C1 segment of cervical spinal cord (tissue), 14 donors: ENCODE measurements at places on chromosomes 6 and 20.

- DNase-seq = no peak
Measured at GRCh38 chr20:9578594-9578993, 64.2 kb downstream of the LAMP5 start.

- no peak for DNase-seq
Measured at GRCh38 chr20:35181731-35182130, 9.9 kb downstream of the PROCR start.

DNA sequence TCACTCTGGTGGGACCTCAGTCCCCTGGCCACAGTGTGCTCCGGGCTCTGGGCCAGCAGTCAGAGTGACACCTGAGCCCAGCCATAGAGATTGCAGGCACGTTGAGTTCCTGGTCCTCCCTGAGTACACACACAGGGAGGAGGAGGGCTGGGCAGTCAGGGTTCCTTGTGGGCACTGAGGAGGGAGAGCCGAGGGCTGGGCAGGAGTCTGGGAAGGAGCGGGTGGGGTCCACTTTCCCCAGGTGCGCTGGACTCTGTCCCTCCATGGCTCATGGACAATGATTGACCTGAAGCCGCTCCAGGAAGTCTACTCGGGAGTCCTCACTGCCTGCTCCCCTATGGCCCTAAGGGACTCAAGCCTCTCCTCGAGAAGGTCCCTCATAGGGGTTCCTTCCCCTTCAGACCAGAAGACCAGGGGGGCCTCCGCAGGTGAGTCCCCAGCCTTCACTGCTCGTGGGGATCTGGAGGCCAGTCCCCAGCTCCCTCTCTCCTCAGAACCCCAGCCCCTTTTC lies 1.1 kb downstream of the SLC44A4 start:
- DNase-seq = no peak

DNA sequence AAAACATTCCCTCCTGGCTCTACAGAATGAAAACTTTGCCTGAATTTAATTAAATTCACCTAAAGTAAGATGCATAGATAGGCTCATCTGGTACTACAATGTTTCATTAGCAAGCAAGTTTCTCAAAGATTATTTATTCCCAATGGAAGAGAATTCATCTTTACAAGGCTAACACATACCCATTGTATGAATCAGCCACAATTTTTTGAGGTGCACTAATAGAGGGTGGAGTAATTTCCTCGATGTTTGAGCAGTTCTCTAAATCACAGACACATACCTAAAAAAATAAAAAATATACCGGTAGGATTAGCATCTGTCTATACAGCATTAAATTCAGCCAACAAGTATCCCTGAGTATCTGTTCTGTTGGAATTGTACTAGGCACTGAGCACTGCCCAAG lies 32.7 kb downstream of the ROS1 start:
- no peak for DNase-seq

DNA sequence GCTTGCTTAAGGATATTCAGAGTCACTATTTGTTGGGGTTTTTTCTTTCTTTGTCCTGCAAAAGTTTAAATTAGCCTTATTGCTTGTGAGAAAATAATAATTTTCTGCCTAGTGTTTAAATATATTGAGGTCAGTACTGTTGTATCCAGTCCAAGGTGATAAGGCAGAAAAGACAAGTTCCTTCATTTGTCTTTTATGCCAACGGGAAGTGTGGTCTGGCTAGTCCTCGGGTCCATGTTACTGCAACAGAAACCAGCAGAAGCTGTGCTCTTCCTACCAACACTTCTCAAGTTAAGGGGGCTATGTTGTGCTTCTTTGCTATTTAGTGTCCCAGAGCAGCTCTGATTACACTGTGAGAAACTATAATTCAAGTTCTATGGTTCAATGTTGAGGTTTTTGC lies 301.1 kb downstream of the TBC1D7 start:
- no peak for DNase-seq

- no peak for DNase-seq
Measured at GRCh38 chr20:58945965-58946631, 35.0 kb upstream of the NELFCD start.

GRCh38 chr20:49247792-49248191 lies 28.6 kb downstream of the DDX27 start:
- DNase-seq = no peak

DNA sequence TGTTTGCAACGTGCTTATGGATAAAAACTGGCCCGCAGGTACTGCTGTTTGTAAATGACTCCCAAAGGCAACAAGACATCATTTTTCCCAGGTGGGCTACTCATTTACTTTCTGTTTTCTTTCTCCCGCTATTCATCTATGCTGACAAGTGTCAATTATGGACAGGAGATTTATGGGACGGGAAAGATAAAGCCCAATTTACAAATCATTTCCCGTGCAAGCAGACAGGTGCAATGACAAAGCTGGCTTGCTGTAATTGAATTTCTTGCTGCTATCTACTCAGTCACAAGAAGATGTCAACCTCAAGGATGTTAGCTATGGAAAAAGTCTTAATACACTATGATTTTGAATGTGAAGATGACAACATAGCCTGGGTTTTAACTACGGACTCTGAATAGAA lies 125.5 kb downstream of the EPHA7 start:
- no peak for DNase-seq

GRCh38 chr6:111199935-111200334 lies 112.6 kb downstream of the SLC16A10 start:
- no peak for DNase-seq

GRCh38 chr6:170224694-170225660 lies 65.9 kb downstream of the DLL1 start:
- no peak for DNase-seq

DNA sequence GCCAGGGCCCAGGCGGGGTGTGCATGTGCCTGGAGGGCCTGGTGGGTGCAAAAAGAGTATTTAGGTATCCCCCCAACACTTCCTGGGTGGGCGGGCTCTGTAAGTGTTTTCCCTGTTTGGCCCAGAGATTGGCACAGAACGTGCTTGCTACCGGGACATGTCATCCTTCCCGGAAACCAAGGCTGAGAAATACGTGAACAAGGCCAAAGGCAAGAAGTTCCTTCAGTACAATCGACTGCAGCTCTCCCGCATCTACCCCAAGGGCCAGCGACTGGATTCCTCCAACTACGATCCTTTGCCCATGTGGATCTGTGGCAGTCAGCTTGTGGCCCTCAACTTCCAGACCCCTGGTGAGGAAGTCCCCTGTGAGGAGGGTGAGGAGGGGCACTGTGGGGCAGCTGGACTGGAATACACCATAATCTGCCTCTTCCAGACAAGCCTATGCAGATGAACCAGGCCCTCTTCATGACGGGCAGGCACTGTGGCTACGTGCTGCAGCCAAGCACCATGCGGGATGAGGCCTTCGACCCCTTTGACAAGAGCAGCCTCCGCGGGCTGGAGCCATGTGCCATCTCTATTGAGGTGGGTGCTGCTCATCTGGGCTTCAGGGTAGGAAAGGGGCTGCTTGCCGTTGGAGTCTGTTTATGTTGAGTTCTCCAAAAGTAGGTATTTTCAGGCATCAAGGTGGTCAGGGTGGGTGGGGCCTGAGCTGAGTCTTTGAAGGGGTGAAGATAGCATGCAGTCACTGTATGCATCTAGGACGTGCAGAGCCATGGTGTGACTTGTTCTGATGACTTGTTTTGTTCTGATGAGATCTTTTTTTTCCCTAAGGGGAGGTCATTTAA lies 35.2 kb downstream of the PLCG1 start:
- DNase-seq = no peak

DNA sequence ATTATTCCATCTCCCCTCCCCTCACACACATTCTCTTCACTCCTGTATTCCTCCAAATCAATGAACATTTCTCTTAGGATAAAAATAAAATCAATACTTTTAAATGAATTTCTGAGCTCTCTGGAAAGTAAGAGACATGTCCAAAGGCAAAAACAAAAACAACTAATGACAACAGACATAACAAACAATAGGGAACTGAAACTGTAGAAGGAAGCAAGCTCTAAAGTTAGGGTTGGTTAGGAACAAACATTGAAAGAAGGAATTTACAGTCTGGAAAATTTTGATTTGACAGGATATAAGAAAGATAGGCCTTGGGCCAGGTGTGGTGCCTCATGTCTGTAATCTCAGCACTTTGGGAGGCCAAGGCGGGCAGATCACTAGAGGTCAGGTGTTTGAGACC lies 17.5 kb upstream of the MYCT1 start:
- no peak for DNase-seq

- DNase-seq = no peak
Measured at GRCh38 chr20:59351157-59352040, 51.0 kb downstream of the EDN3 start.

DNA sequence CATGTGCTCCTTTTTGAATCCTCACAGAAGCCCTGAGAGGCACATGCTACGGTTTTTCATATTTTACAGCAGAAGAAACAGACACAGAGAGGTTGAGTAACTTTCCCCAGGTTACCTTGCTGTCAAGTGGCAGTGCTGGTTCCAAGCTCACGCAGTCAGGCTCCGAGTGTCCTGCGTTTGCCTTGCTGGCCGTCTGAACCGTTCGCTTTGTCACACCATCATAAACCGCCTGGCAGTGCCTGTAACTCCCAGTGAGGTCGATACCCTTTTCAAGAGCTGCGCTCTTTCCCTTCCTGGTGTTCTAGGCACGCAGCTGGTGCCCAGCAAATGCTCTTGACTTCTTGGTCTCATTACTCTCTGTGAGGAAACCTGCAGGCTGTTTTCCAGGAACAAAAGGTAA lies 31.3 kb upstream of the KCNG1 start:
- DNase-seq = no peak

- DNase-seq = no peak
Measured at GRCh38 chr20:33278700-33279099, 4.3 kb upstream of the BPIFB1 start.

GRCh38 chr20:11907621-11908020 lies 10.1 kb upstream of the BTBD3 start:
- DNase-seq = no peak

- no peak for DNase-seq
Measured at GRCh38 chr6:139577124-139577762, 202.8 kb upstream of the CITED2 start.

GRCh38 chr20:44412402-44413144 lies 57.1 kb downstream of the HNF4A start:
- DNase-seq = no peak

GRCh38 chr20:40245829-40246228 lies 443.2 kb downstream of the MAFB start:
- DNase-seq = no peak

DNA sequence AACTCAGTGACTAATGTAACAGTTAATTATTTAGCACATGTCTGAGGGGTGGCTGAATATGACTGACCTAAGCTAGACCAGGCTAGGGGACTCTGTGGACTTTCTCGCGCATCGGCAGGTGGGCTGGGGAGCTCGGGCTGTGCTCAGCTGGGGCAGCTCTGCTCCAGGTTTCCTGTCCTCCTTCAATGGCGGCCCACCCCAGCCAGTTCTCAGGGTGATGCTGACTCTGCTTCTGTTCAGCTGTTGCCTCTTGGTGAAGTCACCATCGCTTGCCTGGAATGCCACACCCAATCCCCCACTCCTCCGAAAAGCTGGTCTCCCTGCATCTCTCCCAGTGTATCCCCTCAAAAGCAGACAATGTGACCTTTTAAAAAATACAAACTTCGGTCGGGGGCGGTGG lies 20.0 kb downstream of the PPP1R3G start:
- no peak for DNase-seq

- no peak for DNase-seq
Measured at GRCh38 chr6:14417377-14417776, 299.8 kb downstream of the CD83 start.

DNA sequence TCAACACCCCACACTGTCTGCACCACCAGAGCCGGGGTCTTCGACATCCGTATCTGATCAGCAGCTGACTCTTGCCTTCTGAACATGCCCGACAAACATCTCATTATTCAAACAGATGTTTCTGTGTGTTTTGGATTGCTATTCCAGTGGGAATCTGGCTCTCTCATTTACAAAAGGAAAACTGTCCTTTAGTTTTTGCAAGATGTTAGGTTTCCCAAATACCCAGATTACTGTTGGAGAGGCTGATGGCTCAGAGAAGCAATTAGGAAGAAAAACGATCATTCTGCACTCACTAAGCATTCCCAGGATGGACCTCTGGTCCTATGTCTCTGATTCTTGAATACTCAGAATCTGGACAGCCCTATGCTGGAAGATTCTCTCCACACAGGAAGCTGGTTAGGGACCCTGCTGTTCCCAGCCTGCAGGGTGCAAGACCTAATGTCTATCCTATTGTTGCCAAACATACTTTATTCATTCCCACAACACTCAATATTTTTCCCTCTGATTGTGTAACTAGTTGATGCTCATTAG lies 532.9 kb downstream of the CDH26 start:
- DNase-seq = no peak

DNA sequence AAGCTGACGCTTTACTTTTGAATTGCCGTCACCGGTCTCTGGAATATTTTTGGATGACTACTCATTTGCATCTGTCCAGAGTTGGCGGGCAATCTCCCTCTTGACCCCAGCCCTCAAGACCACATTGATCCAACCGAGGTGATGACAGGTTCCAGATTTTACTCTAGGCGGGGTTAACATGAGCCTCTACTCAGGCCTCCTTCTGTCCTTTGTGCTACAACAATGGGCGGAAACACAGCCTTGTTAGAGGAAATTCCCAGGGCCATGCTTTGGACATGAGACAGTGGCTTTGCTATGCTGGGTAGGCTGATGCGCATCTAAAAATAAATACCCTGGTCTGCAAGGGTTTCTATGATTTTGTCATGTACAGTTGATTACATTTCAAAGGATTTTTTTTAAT lies 27.0 kb upstream of the ADGRF5 start:
- no peak for DNase-seq

DNA sequence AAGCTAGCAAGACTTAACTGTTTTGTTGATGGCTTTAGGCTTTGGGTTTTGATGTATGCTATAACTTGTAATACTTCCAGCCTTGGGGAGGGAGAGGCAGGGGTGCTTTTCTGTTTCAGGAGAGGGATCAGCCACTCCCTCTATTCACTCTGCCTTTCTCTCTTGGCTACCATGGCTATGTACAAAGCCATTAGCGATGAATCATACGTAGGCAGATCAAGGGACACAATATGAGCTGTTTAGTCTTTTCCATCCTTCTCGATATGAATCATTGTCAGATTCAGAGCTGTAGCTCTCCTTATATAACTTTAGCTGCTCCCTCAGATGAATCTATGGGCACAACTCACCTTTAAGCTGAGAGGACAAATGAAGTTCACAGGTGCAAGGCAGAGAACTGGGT lies 230.6 kb downstream of the TSHZ2 start:
- no peak for DNase-seq

DNA sequence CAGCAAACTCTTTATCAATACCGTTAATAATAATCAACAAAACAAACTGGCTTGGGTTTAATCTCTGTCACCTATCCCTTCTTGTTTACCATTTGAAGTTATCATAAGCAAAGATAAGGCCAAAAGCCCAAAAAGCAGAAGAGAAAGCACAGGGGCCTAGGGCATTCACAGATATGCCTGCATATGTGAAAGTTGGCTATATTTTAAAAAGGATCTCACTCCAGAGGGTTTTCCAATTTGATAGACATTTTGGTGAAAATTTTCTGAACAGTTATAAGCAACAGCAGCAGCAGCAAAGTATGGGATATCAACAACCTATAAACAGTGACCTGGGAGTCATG lies 101.1 kb downstream of the ATXN1 start:
- DNase-seq = no peak
